GM12878 (cell line): ENCODE measurements at places on chromosomes 1 and 21. TPM values are rescaled to one million over a fixed set of nuclear protein-coding genes. Genes with fewer than 3 reads are reported as not detected.
A peak's percentile ranks its signal among the peaks of the same experiment; 100 is the strongest.

PRR9 gene
- not detected in 2 replicates for total RNA-seq

SELP gene
- total RNA-seq, result not detected in 2 replicates

MYOC gene
- total RNA-seq, result not detected in 2 replicates

LRRIQ3 gene
- 1.6 and 1.9 TPM in 2 replicates for total RNA-seq

RNF186 gene
- not detected in 2 replicates for total RNA-seq

RPAP2 gene
- 20.4 and 22.7 TPM in 2 replicates for total RNA-seq

TRPM2 gene
- total RNA-seq, result 9.1 and 9.9 TPM in 2 replicates

OR2T6 gene
- not detected in 2 replicates for total RNA-seq

CTSS gene
- total RNA-seq, result 49.9 and 50.3 TPM in 2 replicates

PRELP gene
- 0.05 TPM in 2 replicates for total RNA-seq

DFFB gene
- total RNA-seq, result 7.7 and 8.3 TPM in 2 replicates

DNA sequence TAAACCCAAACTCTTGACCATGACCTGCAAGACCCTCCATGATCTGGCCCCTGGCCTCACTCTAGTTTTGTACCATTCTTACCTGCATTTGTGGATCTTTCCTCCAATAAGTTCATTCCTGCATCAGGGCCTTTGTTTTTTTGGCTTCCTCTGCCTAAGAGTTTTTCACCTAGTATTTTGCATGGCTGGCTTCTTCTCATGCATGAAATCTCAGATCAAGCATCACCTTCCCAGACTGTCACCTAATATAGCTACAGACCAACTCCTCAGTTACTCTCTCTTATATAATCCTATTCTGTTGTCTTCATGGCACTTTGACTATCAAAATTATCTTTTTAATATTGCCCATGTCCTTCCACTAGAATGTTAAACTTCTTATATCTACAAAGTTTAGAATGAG lies 54.2 kb downstream of the BTBD8 start:
- no peak overlapping the region for H3K4me3 ChIP-seq
- DNase-seq, result no peak
- no peak overlapping the region for H3K27ac ChIP-seq
- no peaks in the 10 kb centered on the region for H3K36me3 ChIP-seq
- no peaks in the 10 kb centered on the region for H3K4me1 ChIP-seq

GRCh38 chr1:230725256-230726012 lies 11.5 kb upstream of the AGT start:
- no peaks in the 10 kb centered on the region for H3K27me3 ChIP-seq
- no peak overlapping the region for H3K4me3 ChIP-seq
- H3K36me3 ChIP-seq, result no peaks in the 10 kb centered on the region
- no peaks in the 10 kb centered on the region for H3K4me1 ChIP-seq
- no peak overlapping the region for H3K27ac ChIP-seq
- no peak for DNase-seq

DNA sequence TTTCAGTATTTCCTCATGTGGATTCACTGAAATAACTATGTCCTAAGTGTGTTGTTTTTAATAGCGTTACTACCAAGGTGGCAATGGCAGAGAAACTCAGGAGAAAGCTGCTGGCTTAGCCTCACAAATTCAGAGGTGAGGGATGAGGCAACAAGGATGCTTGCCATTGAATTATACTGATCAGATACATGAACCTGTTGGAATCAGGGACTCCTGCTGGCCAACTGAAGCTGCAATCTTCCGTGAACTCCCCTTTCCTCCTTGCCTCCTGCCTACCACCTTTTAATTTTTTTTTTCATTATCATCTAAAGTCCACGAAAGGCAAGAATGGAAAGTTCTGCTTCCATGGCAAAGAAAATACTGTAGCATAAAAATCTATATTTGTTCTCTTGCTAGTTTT lies 254.7 kb downstream of the NFIA start:
- no peak overlapping the region for H3K27ac ChIP-seq
- peaks cover 2% of the 10 kb centered on the region for H3K27me3 ChIP-seq
- DNase-seq, result no peak
- H3K36me3 ChIP-seq, result no peaks in the 10 kb centered on the region
- no peaks in the 10 kb centered on the region for H3K4me1 ChIP-seq

DNA sequence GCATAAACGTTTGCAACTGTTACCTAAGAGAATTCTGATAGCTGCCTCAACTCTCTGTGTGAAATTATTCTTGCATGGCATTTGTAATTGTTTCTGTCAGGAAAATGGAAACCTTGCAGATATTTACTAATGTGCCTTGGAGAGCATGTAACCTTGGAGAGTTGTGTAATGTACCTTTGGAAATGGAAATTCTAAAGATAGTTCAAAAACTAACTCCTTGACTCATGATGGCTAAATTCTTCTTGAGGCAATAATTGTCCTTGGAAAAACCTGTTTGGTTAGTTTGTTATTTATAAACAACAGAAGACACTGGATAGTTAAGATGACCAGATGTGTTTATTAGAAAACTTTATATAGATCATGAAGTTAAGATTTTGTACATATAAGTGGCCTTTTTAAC lies 1033.8 kb downstream of the PLA2G4A start:
- no peaks in the 10 kb centered on the region for H3K27me3 ChIP-seq
- H3K27ac ChIP-seq, result no peak overlapping the region
- H3K4me1 ChIP-seq, result no peaks in the 10 kb centered on the region
- H3K4me3 ChIP-seq, result no peak overlapping the region

DNA sequence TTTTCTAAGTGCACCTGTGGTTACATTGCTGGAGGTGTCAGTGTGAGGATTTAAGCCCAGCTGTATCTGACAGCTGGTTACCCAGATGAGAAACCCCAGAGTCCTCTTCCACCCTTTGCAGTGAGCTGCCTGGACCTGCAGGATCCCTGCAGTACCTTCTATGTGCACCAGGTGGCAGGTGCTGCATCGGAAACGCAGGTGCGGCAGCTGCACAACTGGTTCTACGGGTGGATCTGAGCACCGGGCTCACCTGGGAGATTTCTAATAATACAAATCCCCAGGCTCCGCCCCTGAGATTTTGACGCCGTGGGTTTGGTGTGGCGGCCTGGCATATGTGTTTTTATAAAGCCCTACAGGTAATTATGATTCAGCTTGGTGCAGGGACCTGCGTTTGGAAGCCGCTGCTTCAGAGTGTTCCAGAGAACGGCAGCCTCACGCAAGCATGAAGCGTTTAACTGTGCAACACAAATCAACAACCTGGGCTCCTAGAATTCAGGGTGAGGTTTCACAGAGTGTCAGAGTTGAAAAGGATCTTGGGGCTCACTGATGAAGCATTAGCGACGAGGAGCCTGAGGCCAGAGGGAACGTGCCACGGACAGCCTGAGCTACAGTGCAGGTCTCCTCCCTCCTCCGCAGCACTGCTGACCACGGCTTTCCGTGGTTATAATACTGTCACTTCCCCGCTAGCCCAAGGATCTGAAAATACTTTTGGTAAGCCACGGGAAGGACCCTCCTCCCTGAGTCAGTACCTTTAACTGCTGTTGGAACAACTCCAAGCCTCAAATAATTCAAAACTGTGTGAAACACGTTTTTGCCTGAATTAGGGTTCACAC lies 96.7 kb upstream of the TRABD2B start:
- no peak overlapping the region for H3K4me3 ChIP-seq
- H3K4me1 ChIP-seq, result no peaks in the 10 kb centered on the region
- no peak for DNase-seq
- H3K27ac ChIP-seq, result no peak overlapping the region
- no peaks in the 10 kb centered on the region for H3K36me3 ChIP-seq

- no peak for DNase-seq
- H3K4me3 ChIP-seq, result no peak overlapping the region
- no peaks in the 10 kb centered on the region for H3K27me3 ChIP-seq
- H3K4me1 ChIP-seq, result no peaks in the 10 kb centered on the region
- H3K36me3 ChIP-seq, result no peaks in the 10 kb centered on the region
- H3K27ac ChIP-seq, result no peak overlapping the region
These were observed 262.9 kb downstream of the OMA1 start for GRCh38 chr1:58283388-58284224.

DNA sequence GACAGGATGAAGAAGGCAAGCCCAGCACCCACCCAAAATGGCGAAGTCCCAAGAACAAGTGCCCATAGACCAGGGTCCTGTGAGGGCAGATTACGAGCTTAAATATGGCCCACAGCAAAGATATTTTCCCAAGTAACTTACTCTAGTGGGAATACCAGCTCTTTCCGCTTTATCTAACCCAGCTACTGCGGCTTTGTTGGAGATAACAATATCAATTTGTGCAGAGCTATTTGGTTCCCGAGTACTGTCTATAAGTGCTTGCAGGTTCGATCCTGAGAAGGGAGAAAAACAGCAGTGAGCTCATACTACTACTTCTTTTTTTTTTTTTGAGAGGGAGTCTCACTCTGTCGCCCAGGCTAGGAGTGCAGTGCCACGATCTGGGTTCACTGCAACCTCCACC lies 14.3 kb upstream of the DNAJC28 start:
- H3K27ac ChIP-seq, result no peak overlapping the region
- H3K4me3 ChIP-seq, result no peak overlapping the region
- H3K36me3 ChIP-seq, result no peaks in the 10 kb centered on the region; the same call in none of the 2 replicates
- no peak for DNase-seq
- no peaks in the 10 kb centered on the region for H3K27me3 ChIP-seq

DNA sequence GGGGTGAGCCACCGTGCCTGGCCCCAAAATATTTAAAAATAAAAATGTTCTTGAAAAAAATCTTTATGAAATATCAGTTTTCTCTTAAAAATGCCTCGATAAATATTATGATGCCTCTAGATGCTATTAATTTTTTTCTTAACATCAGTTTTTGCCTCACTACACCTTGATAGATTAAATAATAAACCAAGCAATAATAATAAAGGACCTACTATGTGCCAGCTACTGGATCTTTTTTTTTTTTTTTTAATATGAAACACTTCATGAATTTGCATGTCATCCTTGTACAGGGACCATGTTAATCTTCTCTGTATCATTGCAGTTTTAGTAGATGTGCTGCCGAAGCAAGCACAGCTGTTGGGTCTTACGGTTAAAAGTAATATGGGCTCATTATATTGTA lies 17.5 kb upstream of the TBX19 start:
- H3K27ac ChIP-seq, result no peak overlapping the region
- H3K4me3 ChIP-seq, result no peak overlapping the region
- H3K27me3 ChIP-seq, result no peaks in the 10 kb centered on the region
- no peaks in the 10 kb centered on the region for H3K4me1 ChIP-seq

DNA sequence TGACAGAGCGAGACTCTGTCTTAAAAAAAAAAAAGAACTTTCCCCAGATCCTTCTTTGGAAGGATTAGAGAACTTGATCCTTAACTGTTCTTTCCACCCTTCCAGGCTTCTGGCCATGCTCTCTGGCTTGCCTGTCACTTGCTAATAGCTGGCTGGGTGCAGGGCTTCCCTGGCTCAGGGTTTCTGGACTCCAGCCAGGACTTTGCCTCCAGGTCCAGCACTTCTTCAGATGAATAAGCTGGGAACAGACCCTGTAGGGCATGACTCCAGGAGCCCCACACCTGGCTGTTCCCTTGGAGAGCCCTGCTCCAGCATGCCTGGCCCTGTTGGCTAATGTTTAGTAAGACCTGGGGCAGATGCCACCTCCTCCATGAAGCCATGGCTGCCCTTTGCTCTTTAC lies 3.3 kb upstream of the NT5C1A start:
- H3K4me1 ChIP-seq, result peaks cover 7% of the 10 kb centered on the region
- H3K4me3 ChIP-seq, result no peak overlapping the region
- H3K36me3 ChIP-seq, result no peaks in the 10 kb centered on the region
- H3K27ac ChIP-seq, result no peak overlapping the region
- no peak for DNase-seq

GRCh38 chr1:23911921-23912320 lies 1.2 kb downstream of the CNR2 start:
- no peak for DNase-seq
- peak overlapping the region; percentile 71 for H3K4me3 ChIP-seq
- H3K36me3 ChIP-seq, result no peaks in the 10 kb centered on the region
- H3K27me3 ChIP-seq, result no peaks in the 10 kb centered on the region
- H3K27ac ChIP-seq, result peak overlapping the region; percentile 98

DNA sequence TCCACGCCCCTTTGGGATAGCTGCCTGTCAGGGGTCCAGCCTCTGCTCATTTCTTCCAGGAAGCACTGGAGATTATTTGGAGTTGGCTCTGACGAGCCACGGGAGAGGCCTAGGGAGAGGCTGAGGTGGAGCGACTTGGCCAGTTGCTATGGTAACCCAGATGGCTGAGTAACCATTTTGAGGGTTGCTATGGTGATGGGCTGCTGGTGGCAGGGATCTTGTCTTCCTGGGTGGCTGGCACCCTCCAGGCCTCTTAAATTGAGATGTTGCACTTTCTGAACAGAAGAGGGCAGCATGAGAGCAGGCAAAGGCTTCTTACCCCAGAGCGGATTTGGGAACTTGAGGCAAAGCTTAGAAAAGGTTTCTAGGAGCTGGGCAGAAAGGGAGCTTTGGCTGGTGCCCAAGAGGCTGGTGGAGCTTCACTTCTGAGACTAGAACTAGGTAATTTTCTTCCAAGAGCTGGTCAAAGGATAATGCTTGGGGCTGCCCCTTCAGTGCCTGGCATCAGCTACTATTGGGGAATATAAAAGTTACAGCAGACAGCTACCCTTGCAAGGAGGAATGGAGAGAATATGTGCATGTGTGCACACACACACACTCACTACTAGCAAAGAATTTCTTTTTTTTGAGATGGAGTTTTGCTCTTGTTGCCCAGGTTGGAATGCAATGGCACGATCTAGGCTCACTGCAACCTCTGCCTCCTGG lies 72.5 kb downstream of the NDUFS5 start:
- DNase-seq, result no peak
- H3K4me1 ChIP-seq, result peaks cover 13% of the 10 kb centered on the region
- H3K27me3 ChIP-seq, result no peaks in the 10 kb centered on the region
- no peaks in the 10 kb centered on the region for H3K36me3 ChIP-seq

DNA sequence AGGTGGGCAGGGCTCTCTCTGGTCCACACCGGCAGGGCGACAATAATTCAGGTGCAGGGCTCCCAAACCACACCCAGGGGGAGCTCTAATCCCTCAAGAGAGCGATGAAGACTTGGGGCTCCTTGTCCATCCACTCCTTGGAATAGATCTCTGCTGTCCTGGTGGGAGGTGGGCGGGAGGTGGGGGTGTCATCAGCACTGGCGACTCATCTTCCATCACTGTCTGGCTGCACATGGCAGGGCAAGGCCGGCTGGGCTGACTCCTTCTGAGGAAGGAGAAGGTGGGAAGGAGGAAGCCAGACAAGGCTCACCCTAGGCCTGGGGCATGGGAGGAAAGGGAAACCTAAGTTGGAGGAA lies 29.3 kb downstream of the TNNT2 start:
- peaks cover 3% of the 10 kb centered on the region for H3K27me3 ChIP-seq
- no peaks in the 10 kb centered on the region for H3K4me1 ChIP-seq
- H3K4me3 ChIP-seq, result no peak overlapping the region
- no peak for DNase-seq

DNA sequence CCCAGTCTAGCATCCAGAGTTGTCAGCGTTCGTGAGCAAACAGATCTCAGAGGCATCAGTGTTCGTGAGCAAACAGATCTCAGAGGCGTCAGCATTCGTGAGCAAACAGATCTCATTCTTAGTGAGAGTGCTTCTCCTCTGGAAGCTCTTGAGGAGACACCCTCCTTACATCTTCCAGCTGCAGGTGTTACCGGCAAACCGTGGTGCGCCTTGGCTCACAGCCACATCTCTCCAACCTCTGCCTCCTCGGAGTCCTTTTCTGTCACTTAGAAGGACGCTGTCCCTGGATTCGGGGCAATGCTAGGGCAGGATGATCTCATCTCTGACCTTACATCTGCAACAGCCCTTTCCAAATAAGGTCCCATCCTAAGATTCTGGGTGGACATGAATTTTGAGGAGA lies 14.6 kb upstream of the UMODL1 start:
- H3K4me3 ChIP-seq, result no peak overlapping the region
- H3K27ac ChIP-seq, result no peak overlapping the region
- peaks cover 8% of the 10 kb centered on the region for H3K4me1 ChIP-seq
- no peaks in the 10 kb centered on the region for H3K36me3 ChIP-seq
- no peak for DNase-seq
- H3K27me3 ChIP-seq, result no peaks in the 10 kb centered on the region
